ENCODE measurements at places on chromosomes 5 and 9. TPM values are rescaled to one million over a fixed set of nuclear protein-coding genes. Genes with fewer than 3 reads are reported as not detected.

Gene MEGF10
- 1.3 TPM for total RNA-seq

DNA sequence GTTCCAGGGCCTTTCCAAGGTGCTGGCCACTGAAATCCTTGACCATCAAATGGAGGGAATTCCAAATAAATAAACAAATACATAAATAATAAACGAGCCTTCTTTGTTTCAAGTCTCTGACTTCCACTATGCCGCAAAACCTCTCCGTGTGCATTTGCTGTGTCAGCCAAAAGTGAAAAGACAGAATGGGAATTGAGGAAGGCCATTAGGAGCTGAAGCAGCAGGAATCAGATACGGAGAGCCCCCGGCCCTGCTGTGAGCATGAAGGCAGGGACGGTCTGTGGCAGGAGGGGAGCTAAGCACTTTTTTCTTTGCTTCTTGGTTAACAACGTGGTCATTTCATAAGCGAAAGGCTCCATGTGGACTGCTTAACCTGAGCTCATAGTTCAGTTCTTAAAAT lies 26.1 kb downstream of the PLPPR1 start:
- no peak overlapping the region for H3K4me3 ChIP-seq
- H3K4me1 ChIP-seq, result no peaks in the 10 kb centered on the region
- no peaks in the 10 kb centered on the region for H3K27me3 ChIP-seq
- H3K36me3 ChIP-seq, result no peaks in the 10 kb centered on the region

DNA sequence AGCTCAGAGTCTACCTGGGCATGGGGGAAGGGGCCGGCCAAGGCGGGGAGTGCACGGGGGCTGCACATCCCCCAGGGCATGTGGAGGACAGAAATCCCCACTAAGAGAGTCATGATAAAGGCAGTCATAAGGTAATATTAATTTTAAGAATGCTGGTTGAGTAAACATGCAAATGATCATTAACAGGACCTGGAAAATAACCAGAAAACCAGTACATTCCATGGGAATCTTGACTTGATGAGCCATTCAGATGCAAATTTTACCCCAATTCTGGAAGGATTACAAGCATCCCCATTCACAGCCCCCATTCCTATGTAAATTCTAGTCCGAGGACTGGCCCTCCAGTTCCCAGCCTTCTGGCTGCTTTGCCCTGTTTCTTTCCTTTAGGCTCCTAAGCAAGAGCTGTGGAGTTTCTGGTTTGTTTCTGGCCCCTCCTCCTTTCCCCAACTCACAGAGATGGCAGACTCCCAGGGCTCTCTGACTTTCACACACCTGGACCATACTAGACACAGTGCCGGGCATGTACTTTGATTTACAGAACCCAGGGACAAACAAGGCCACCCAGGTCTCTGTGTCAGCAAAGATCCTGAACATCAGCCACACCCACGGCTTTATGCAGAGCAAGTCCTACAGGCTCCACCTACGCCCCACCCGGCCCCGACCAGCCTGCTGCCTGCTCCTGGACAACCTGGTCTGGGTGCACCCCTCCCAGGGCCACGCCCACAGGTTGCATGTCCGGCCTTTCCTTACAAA lies 62.7 kb downstream of the SEMA4D start:
- peaks cover 53% of the 10 kb centered on the region for H3K4me1 ChIP-seq
- DNase-seq, result no peak
- H3K27ac ChIP-seq, result no peak overlapping the region

- DNase-seq, result no peak
- H3K27me3 ChIP-seq, result no peaks in the 10 kb centered on the region
- H3K4me3 ChIP-seq, result no peak overlapping the region
- no peak overlapping the region for H3K27ac ChIP-seq
These were observed 11.9 kb downstream of the FYB1 start for GRCh38 chr5:39207345-39208045.

DNA sequence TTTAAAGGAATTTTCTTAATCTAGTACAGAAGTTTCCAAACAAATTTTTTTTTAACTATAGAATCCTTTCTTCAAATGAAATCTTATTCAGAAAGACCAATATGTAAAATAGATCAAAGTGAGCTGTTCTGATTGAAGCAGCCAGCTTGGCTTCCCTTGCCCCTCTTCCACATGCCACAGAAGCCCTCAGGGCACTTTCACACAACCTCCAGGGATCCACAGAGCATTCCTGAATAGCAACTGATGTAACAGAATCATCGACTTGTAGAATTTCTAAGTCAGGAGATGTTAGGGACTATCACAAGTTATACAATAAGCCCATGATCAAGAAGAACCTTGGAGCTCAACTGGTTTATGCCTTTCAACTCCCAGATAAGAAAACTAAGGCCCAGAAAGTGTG lies 427.8 kb upstream of the C9orf72 start:
- no peaks in the 10 kb centered on the region for H3K27me3 ChIP-seq
- no peaks in the 10 kb centered on the region for H3K36me3 ChIP-seq
- H3K27ac ChIP-seq, result no peak overlapping the region
- DNase-seq, result no peak

- H3K27me3 ChIP-seq, result no peaks in the 10 kb centered on the region
- H3K36me3 ChIP-seq, result no peaks in the 10 kb centered on the region
- no peak overlapping the region for H3K27ac ChIP-seq
- peaks cover 14% of the 10 kb centered on the region for H3K4me1 ChIP-seq
- no peak overlapping the region for H3K4me3 ChIP-seq
These were observed 97.3 kb downstream of the SIL1 start for GRCh38 chr5:139100825-139101224.
